LHCN-M2 (cell line): ENCODE measurements at places on chromosomes 4 and X. TPM values are rescaled to one million over a fixed set of nuclear protein-coding genes. Genes with fewer than 3 reads are reported as not detected.

Gene GABRE
- 1.5 and 2.2 TPM in 2 replicates for total RNA-seq

Gene GPM6B
- 4.4 and 14.4 TPM in 2 replicates for total RNA-seq

Gene STEEP1
- 19.1 and 24.5 TPM in 2 replicates for total RNA-seq

Gene HAND2
- total RNA-seq = 0.17 and 0.71 TPM in 2 replicates

Gene PRRG3
- not detected in 2 replicates for total RNA-seq

Gene GLUD2
- total RNA-seq = 0.34 and 0.45 TPM in 2 replicates

Gene SPATA18
- total RNA-seq = not detected in 2 replicates

Gene CFAP47
- not detected in 2 replicates for total RNA-seq

Gene ARSD
- 13.9 and 16.0 TPM in 2 replicates for total RNA-seq

Gene KLB
- total RNA-seq = not detected in 2 replicates

Gene ANOS1
- total RNA-seq = under 0.01 TPM in 1 of 2 replicates, not detected in the other

Gene TDO2
- 0.80 and 1.4 TPM in 2 replicates for total RNA-seq

Gene SRD5A3
- 24.4 and 26.4 TPM in 2 replicates for total RNA-seq

Gene CCNA2
- 165 and 168 TPM in 2 replicates for total RNA-seq

Gene FGD1
- total RNA-seq = 6.4 and 7.1 TPM in 2 replicates

Gene ESX1
- total RNA-seq = not detected in 2 replicates

Gene MAOB
- total RNA-seq = not detected in 2 replicates

Gene BST1
- 1.0 and 2.2 TPM in 2 replicates for total RNA-seq

Gene CXCL3
- 8.7 and 16.0 TPM in 2 replicates for total RNA-seq

Gene EMCN
- total RNA-seq = not detected in 2 replicates

Gene TMSB15A
- total RNA-seq = 14.5 and 20.8 TPM in 2 replicates

Gene DUX4
- not detected in 2 replicates for total RNA-seq

Gene TMEM271
- not detected in 2 replicates for total RNA-seq

Gene MAGEA2
- not detected in 2 replicates for total RNA-seq

Gene GAGE12C
- not detected in 2 replicates for total RNA-seq

Gene BEX3
- 354 and 380 TPM in 2 replicates for total RNA-seq

Gene NMU
- total RNA-seq = 0.34 TPM in 1 of 2 replicates, not detected in the other

Gene SPIN2A
- total RNA-seq = 0.06 and 0.17 TPM in 2 replicates

Gene CC2D2A
- 24.9 and 31.5 TPM in 2 replicates for total RNA-seq

Gene CDKL2
- 0.06 and 1.0 TPM in 2 replicates for total RNA-seq

Gene STBD1
- total RNA-seq = 13.3 and 13.9 TPM in 2 replicates

Gene MXRA5
- 0.11 and 0.13 TPM in 2 replicates for total RNA-seq

Gene TCEANC
- 1.4 and 2.0 TPM in 2 replicates for total RNA-seq

Gene TMEM156
- 0.77 and 0.86 TPM in 2 replicates for total RNA-seq

Gene NXF3
- total RNA-seq = 0.46 and 2.4 TPM in 2 replicates

Gene MAGEB2
- not detected in 2 replicates for total RNA-seq

Gene AGTR2
- not detected in 2 replicates for total RNA-seq

Gene STK32B
- 0.52 and 0.77 TPM in 2 replicates for total RNA-seq

Gene KLKB1
- total RNA-seq = 0.19 TPM in 1 of 2 replicates, not detected in the other

Gene ASB9
- 2.1 and 4.2 TPM in 2 replicates for total RNA-seq

Gene KLHL4
- total RNA-seq = 11.7 and 16.0 TPM in 2 replicates

Gene SMIM10L2A
- 0.11 TPM in 1 of 2 replicates, not detected in the other for total RNA-seq

Gene PHEX
- total RNA-seq = 0.75 and 0.83 TPM in 2 replicates

Gene PPP4R3C
- total RNA-seq = not detected in 2 replicates

Gene SRPX
- total RNA-seq = 182 and 185 TPM in 2 replicates

Gene ADH7
- total RNA-seq = not detected in 2 replicates
